ENCODE measurements at places on chromosomes 7 and 10. TPM values are rescaled to one million over a fixed set of nuclear protein-coding genes. Genes with fewer than 3 reads are reported as not detected.
A peak's percentile ranks its signal among the peaks of the same experiment; 100 is the strongest.

The AKR1D1 gene
- total RNA-seq: not detected

DNA sequence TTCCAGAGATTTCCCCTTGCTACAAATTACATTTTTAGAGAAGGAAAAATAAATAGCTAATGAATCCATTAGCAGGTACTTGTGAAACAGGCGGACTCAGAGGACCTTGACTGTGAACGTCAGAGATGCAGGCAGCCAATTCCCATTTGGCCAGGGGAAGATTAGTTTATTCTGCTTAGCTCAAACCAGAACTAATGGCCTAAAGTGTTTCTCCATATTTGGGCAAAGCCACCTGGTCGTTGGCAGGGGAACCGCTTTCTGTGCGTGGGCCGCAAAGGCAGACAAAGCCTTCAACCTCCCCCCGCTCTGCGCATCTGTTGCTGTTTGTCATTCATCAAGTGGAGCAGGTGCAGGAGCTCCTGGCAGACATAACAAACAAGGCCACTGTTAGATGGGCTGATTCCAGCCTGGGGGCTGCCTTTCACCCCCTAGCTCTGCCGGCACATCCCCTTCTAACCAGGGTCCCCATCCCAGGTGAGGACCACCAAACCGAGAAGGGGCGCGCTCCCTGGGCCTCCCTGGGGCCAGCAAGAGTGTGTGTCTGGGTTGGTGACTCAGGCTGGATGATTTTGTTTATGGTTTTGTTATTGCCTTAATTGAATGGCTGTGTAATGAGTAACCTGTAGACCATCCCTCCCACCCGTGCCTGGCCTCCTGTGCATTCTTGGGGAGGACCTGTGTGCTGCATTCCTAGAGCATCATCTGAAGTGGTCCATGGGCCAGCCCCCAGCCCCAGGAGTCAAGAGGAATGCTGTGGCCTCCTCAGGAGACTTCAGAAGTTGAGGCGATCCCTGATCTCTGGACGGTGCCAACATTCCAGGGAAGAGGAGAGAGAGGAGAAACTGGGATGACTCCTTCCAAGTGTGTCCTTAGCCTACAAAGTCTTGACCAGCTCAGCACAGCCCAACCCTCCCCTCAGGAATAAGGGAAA is 14.5 kb upstream of the CPA1 start:
- no peak overlapping the region for H3K4me3 ChIP-seq
- no peaks in the 10 kb centered on the region for H3K36me3 ChIP-seq
- H3K4me1 ChIP-seq: peaks cover 37% of the 10 kb centered on the region
- DNase-seq: no peak

DNA sequence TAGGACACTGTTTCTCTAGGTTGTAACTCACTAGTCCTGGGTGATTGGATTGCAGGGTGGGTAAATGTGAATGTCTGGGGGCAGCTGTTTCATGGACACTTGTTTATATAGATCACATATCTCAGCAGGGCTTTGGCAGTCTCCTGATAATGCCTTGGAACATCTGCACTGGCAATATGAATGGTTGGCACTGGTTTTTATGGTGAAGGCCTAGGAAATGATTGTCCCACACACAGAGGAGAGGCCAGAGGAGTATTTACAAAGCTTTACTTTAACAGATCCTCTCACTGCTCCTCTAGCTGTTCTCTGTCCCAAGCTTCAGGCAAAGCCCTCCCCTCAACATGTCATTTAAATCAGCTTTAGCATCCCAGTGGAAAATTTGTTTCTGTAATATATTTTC is 171.3 kb upstream of the STEAP4 start:
- no peaks in the 10 kb centered on the region for H3K4me1 ChIP-seq
- no peak overlapping the region for H3K27ac ChIP-seq
- no peak overlapping the region for H3K4me3 ChIP-seq
- H3K36me3 ChIP-seq: no peaks in the 10 kb centered on the region
- no peak for DNase-seq

The DYDC2 gene
- not detected for total RNA-seq

- no peaks in the 10 kb centered on the region for H3K36me3 ChIP-seq
- DNase-seq: no peak
- no peak overlapping the region for H3K27ac ChIP-seq
- no peaks in the 10 kb centered on the region for H3K27me3 ChIP-seq
- H3K4me3 ChIP-seq: no peak overlapping the region
- no peaks in the 10 kb centered on the region for H3K4me1 ChIP-seq
Measured at GRCh38 chr10:118101501-118101900, 54.8 kb upstream of the RAB11FIP2 start.

The CALCR gene
- not detected for total RNA-seq

The FGFBP3 gene
- 0.56 TPM for total RNA-seq

GRCh38 chr7:55178863-55179773 is 160.3 kb downstream of the EGFR start:
- no peaks in the 10 kb centered on the region for H3K27me3 ChIP-seq
- DNase-seq: no peak
- H3K27ac ChIP-seq: peak overlapping the region; percentile 79
- H3K36me3 ChIP-seq: peaks cover 83% of the 10 kb centered on the region

GRCh38 chr10:110437761-110438341 is 59.9 kb upstream of the DUSP5 start:
- H3K36me3 ChIP-seq: no peaks in the 10 kb centered on the region
- H3K27me3 ChIP-seq: no peaks in the 10 kb centered on the region
- DNase-seq: no peak
- H3K27ac ChIP-seq: no peak overlapping the region

The CALHM1 gene
- not detected for total RNA-seq

GRCh38 chr10:42969147-42969546 is 107.7 kb upstream of the RET start:
- H3K27ac ChIP-seq: no peak overlapping the region
- no peak overlapping the region for H3K4me3 ChIP-seq
- no peaks in the 10 kb centered on the region for H3K36me3 ChIP-seq
- DNase-seq: peak; percentile 21

GRCh38 chr10:103265717-103266329 is 11.1 kb upstream of the INA start:
- no peak overlapping the region for H3K27ac ChIP-seq
- no peak overlapping the region for H3K4me3 ChIP-seq
- H3K36me3 ChIP-seq: no peaks in the 10 kb centered on the region
- DNase-seq: no peak
- no peaks in the 10 kb centered on the region for H3K4me1 ChIP-seq

- H3K27me3 ChIP-seq: no peaks in the 10 kb centered on the region
- no peak overlapping the region for H3K27ac ChIP-seq
- peaks cover 27% of the 10 kb centered on the region for H3K4me1 ChIP-seq
- H3K36me3 ChIP-seq: no peaks in the 10 kb centered on the region
Measured at GRCh38 chr10:119348516-119349240, 141.3 kb downstream of the GRK5 start.

DNA sequence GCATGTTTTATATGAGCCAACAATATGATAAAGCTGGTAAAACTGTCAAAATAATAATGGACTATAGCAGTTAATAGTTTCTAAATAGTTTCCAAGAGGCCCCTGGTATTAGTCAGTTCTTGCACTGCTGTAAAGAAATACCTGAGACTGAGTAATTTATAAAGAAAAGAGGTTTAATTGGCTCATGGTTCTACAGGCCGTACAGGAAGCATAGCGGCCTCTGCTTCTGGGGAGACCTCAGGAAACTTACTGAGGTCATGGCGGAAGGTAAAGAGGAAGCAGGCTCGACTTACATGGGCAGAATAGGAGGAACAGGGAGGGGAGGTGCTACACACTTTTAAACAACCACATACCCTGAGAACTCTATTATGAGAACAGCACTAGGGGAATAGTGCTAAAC is 104.6 kb downstream of the PPP1R9A start:
- no peaks in the 10 kb centered on the region for H3K27me3 ChIP-seq
- no peaks in the 10 kb centered on the region for H3K36me3 ChIP-seq

GRCh38 chr10:127524908-127525665 is 24.0 kb upstream of the NPS start:
- H3K4me1 ChIP-seq: no peaks in the 10 kb centered on the region
- no peaks in the 10 kb centered on the region for H3K36me3 ChIP-seq
- H3K27me3 ChIP-seq: no peaks in the 10 kb centered on the region

The DYNC1I1 gene
- 6.6 TPM for total RNA-seq

The AKR1C1 gene
- total RNA-seq: 30.1 TPM

The BHLHA15 gene
- total RNA-seq: 7.8 TPM

The SOSTDC1 gene
- 19.2 TPM for total RNA-seq

DNA sequence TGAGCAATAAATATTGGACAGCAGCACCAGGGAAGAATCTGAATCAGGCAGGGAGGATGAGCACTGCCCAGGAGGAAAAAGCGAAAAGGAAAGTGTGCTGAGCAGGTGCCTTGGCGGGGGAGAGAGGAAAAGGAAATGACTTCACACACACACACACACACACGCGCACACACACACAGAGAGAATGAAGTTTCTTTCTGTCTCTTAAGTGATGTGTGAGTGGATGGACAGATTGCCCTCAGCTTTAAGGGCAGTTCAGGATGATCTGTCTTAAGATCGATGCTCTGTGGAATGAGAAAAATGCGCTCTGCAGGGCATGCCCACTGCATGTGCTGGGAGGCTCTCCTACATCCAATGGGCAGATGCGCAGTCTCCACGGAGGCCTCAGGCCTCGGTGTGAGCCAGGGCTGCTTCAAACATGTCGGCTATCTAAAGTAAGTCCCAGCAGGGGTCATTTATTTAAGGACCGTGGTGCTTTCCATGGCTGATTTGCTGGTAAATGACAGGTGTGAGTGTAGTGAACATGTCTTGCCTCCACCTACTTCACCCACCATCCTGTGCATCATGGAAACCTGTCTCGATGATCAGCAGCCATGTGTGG is 2.5 kb upstream of the ACBD5 start:
- H3K27me3 ChIP-seq: no peaks in the 10 kb centered on the region
- H3K27ac ChIP-seq: peak overlapping the region; percentile 99
- H3K4me1 ChIP-seq: peaks cover 37% of the 10 kb centered on the region
- DNase-seq: no peak

The TSPAN33 gene
- 11.7 TPM for total RNA-seq

- H3K36me3 ChIP-seq: no peaks in the 10 kb centered on the region
- H3K27me3 ChIP-seq: peaks cover 4% of the 10 kb centered on the region
- no peak overlapping the region for H3K4me3 ChIP-seq
- DNase-seq: no peak
- H3K27ac ChIP-seq: no peak overlapping the region
Measured at GRCh38 chr10:132061030-132061429, 4.7 kb upstream of the JAKMIP3 start.

GRCh38 chr7:39083781-39084180 is 106.1 kb downstream of the POU6F2 start:
- H3K4me3 ChIP-seq: no peak overlapping the region
- no peaks in the 10 kb centered on the region for H3K36me3 ChIP-seq
- no peaks in the 10 kb centered on the region for H3K4me1 ChIP-seq
- peaks cover 5% of the 10 kb centered on the region for H3K27me3 ChIP-seq
- DNase-seq: no peak

The TMEM140 gene
- total RNA-seq: 4.1 TPM

DNA sequence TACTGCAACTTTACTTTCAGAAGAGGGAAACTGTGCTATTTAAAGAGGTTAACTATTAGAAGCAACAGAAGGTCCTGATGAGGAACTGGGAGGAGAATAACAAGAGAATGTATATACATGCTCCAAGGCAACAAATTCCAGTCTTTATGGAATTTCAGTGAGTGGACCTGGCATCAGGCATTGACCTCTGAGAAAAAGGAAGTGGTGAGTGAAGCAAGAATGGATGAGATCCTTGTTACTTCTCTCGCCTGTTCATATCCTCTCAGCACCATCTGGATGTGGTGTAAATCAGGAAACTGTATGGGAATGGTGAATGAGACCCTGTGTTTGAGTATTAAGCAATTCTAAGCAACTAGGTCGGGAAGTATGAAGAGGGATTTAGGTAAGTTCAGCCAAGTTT is 30.3 kb upstream of the KBTBD2 start:
- H3K27ac ChIP-seq: no peak overlapping the region
- DNase-seq: no peak
- H3K4me3 ChIP-seq: no peak overlapping the region
- H3K36me3 ChIP-seq: peaks cover 51% of the 10 kb centered on the region
- no peaks in the 10 kb centered on the region for H3K4me1 ChIP-seq

DNA sequence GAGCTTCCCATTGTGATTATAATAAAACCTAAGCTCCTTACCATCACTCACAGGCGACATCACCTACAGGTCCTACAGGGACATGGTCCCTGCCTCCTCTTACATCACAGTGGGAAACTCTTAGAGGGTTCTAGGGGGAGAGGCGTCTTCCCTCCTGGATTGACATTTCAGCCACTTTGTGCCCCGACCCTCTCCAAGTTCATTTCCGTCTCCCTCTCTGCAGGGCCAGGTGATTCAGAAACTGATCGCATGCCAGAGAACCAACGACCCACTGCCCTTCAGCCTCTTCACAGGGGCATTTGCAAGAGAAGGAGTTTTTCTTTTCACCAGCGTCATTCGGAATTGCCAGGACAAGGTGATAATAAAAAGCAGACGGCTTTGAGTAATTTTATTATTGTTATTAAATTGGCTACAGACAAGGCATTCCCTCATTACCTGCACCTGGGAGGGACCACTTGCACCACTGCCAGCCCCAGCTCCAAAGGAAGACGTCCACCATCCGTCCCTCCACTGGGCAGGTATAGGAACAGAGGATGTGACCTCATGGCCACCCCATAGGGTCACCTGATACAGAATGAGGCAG is 85.8 kb upstream of the CUX1 start:
- peaks cover 11% of the 10 kb centered on the region for H3K4me1 ChIP-seq
- H3K4me3 ChIP-seq: no peak overlapping the region
- no peaks in the 10 kb centered on the region for H3K36me3 ChIP-seq

GRCh38 chr10:95303535-95303934 is 12.7 kb upstream of the PDLIM1 start:
- no peaks in the 10 kb centered on the region for H3K36me3 ChIP-seq
- H3K27ac ChIP-seq: no peak overlapping the region
- no peaks in the 10 kb centered on the region for H3K4me1 ChIP-seq
- no peak for DNase-seq

DNA sequence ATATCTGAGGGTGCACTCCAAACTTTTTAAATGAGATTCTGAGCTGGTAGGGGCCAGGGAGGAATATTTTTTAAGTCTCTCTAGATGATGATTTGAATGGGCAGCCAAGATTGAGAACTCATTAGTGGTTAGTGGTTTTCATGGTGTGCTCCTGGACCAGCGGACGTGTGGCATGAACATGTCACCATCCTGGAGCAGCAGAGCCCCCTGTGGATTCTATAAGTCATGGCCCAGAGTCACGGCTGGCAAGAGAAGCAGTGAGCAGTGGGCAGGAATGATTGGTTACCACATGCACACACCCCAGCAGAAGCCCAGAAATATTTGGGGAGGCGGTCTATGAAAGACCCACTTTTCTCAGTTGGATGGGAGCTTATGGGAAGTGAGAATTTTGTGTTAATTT is 21.2 kb upstream of the UCN3 start:
- H3K27ac ChIP-seq: no peak overlapping the region
- no peak overlapping the region for H3K4me3 ChIP-seq
- H3K36me3 ChIP-seq: no peaks in the 10 kb centered on the region
- H3K4me1 ChIP-seq: no peaks in the 10 kb centered on the region
- H3K27me3 ChIP-seq: no peaks in the 10 kb centered on the region
- no peak for DNase-seq
